ENCODE measurements at places on chromosomes 12 and 14. TPM values are rescaled to one million over a fixed set of nuclear protein-coding genes. Genes with fewer than 3 reads are reported as not detected.

- no peak overlapping the region for H3K4me3 ChIP-seq
- DNase-seq = no peak
- no peaks in the 10 kb centered on the region for H3K4me1 ChIP-seq
- no peaks in the 10 kb centered on the region for H3K27me3 ChIP-seq
- H3K36me3 ChIP-seq = no peaks in the 10 kb centered on the region
- H3K27ac ChIP-seq = no peak overlapping the region
These were observed 102.1 kb upstream of the RAP1B start for GRCh38 chr12:68508576-68508975.

DNA sequence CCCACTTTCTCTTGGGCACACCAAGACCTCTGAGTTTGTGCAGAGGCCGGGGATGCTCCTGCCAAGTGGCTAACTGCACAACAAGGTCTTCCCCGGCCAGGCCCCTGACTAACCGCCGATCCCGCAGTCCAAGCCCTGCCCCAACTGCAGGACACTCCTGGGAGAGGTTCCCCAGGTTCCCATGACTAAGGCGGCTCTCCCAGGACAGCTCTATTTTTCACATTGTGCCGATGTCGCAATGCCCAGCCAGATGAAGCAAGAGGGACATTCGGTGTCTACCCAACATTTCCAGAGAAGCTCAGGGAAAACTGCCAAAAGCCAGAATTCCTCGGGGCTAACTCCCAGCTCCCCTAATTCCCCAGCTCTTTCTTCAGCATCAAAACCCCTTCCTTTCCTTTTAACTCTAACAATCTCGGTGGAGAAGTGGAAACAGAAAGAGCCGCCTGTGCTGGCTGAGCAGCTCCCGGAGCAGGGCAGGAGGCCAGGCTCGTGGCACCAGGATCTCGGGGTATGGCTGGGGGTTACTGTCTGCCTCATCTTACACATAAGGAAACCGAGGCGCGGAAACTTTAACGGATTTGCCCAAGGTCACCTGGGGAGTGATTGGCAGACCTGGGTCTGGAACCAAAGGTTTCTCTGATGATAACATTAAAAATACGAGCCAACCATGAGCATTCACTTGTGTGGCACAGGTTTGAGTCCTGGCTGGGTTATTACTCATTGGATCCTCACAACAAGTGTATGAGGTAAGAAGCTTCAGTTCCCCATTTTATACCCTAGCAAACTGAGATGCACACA, 318.2 kb downstream of the BCL11B start:
- H3K27me3 ChIP-seq = no peaks in the 10 kb centered on the region
- peak; percentile 92 for DNase-seq
- no peak overlapping the region for H3K4me3 ChIP-seq
- H3K4me1 ChIP-seq = no peaks in the 10 kb centered on the region

DNA sequence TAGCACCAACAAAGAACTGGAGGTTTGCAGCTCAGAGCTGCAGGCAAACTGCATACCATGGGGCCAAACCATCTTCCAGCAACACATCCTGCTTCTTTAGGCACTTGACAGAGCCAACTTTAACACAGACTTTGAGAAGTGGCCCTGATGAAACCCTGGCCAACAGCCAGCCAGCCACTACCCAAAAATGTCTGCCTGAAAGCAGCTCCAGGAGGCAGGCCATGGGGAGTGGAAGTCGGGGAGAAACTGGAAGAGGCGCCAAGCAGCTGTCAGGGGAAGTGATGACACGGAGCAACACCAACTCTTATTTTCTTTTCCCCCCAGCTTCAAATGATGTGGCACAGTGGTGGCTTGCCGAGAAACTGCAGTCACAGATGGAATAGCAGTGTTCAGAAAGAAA, 110.9 kb upstream of the PLXNC1 start:
- no peaks in the 10 kb centered on the region for H3K4me1 ChIP-seq
- H3K4me3 ChIP-seq = no peak overlapping the region
- no peaks in the 10 kb centered on the region for H3K27me3 ChIP-seq
- no peak overlapping the region for H3K27ac ChIP-seq
- no peak for DNase-seq

DNA sequence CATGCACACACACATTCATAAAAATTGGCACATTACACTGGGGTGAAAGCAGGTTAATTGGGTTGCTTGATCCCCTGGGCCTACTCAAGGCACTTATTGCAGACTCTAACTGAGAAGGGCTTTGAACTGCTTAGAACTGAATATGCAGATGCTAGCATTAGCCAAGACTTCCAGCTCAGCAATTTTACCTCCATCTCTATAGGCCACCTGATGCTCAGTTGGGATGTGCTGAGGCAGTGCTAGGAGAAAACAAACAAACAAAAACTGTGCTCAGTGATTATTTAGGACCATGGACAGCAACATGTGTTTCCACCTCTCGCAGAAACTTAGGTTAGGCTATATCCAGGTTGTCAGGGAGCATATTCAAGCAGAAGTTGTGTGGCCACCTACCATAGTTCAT, 124.8 kb upstream of the WSCD2 start:
- no peak overlapping the region for H3K4me3 ChIP-seq
- DNase-seq = peak; percentile 60

DNA sequence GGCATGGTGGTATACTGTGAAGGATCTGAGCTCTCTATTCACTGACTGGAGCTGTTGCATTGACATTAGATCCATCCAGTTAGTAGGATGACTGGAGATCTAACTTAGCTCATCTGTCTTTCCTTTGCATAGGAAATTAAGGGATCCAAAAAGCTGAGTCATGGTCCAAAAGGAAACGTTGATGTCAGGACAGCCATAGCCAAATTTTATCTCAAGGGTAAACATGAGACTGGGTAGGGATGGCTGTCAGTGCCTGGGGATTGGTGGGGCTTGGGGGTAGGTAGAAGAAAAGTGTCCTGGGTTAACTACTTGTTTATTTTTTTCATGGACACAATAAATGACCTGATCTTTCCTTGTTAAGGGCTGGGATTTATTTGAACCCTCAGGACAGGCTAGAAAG, 4.6 kb downstream of the FAM177A1 start:
- H3K4me1 ChIP-seq = peaks cover 47% of the 10 kb centered on the region
- DNase-seq = no peak
- no peak overlapping the region for H3K4me3 ChIP-seq

- DNase-seq = no peak
- H3K4me1 ChIP-seq = peaks cover 18% of the 10 kb centered on the region
- H3K27me3 ChIP-seq = peaks cover 67% of the 10 kb centered on the region
- no peak within 1 kb of the TSS for H3K27ac ChIP-seq
These were observed at the start of gene DEGS2 for GRCh38 chr14:100159094-100159864. DEGS2 (minus strand) TSS chr14:100159645; CDS start chr14:100159587, 58 bp downstream.

Gene FAM181A
- total RNA-seq = not detected

Gene RNASE3
- total RNA-seq = 0.83 TPM

Gene GLS2
- total RNA-seq = 0.99 TPM
